Left cardiac atrium (tissue), 4 donors: ENCODE measurements at places on chromosomes 1 and 21.

DNA sequence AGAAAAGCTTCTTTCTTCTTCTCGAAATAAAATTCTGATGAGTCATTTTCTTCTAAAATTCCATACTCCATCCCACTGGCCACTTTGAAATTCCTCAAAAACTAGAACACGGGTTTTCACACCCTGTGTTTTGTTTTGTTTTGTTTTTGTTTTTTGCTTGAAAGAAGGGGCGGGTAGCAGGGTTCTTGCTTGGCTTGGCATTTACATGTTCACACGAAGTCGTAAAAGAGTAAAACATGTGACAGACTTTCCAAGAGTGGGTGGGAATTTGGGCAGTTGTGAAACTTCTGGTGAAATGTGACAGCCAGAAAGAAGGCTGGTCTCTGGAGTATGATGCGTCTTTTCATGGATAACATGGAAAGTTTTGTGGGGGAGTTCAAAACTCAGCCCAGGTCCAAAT, 47.1 kb upstream of the FMN2 start:
- DNase-seq = no peak

- no peak for DNase-seq
Measured at GRCh38 chr1:150210706-150211105, 25.2 kb downstream of the ANP32E start.

DNA sequence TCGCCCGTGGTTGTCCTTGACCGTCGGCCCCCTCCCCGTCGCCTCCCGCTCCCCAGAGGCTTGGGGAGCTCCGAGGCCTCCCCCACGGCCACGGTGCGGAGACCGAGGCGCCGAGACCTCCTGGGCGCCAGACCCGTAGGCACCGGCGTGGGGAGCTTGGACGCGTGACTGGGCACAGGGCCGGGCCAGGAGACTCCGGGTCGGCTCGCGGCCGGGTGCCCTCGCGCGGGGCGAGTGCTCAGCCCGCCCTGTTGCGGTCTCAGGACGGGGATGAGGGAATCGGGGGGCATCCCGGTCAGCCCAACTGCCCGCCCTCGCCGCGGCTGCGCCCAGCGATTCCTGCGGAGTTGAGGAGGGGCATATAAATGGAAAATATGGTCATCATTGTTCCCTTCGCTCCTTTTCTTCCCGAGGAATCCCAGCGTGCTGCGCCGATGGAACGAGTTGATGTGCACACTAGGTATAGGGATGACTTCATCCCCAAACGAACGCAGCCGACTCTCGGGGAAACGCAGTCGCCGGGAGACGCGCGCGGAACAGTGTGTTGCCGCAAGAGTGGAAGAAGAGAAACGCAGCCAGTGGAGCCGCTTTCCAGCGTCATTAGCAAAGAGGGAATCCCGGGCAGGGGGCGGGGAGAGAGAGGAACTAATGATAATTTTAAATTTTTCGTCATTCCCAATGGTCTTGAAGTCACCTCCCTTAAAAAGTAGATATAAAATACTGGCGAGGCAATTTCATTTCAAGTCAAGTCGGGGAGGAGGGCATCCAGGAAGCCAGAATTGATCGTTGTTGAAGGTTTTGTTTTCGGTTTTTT, 747 bp upstream of the ENAH start:
- peak; percentile 77 for DNase-seq

DNA sequence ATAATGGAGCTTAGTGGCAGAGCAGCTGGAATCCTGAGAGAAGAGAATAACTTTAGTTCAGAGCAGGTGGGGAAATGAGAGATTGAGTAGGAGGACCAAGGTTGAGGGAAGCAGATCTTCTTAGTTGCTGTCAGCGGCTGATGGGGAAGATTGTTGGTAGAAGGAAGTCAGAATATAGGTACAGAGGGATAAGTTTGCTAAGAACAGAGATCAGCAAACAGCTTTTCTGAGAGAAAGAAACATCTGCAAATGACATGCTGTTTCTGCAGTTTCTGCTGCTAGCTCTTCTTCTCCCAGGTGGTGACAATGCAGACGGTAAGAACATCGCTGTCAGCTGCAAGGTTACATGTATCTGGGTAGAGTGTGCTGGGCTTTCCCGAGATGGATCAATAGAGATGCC, at the start of gene CD1C:
CD1C (plus strand) TSS at position 113 of the 400 bp plus-strand sequence; CDS start at position 255, 142 bp downstream.
- no peak for DNase-seq

DNA sequence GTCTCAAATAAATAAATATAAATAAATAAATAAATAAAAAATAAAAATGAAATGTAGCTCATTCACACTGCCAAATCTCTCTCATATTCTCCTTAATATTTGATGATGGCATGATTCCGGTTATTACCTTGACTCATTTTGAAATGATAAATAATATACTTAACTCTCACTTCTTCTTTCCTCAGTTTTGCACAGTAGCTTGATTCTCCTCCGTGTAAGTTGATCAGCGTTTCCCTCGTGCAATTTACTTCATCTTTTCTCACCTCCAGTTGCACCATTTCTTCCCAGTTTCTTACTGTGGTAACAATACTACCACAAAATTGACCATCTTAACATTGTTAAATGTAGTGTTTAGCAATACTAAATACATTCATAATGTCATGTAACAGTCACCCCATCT, 111.6 kb downstream of the RIPK4 start:
- DNase-seq = no peak

GRCh38 chr1:81381881-81382280, 418.9 kb upstream of the ADGRL2 start:
- no peak for DNase-seq

DNA sequence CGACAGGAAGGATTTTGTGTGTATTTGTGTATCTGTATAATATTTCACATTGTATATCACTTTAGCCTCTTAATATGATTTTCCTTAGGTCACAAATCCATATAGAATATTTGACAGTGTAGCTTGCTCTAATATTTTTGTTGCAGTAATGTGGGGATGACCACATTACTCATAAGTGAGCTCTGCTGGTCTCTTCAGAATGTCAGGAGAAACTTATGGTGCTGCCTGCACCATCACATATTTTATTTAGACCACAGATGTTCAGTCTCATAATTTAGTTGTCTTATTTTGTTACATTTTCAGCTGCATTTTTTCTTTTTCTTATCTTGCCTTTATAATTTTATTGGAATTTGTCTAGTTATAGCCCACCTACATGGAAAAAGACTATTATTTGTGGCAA, 205.3 kb downstream of the PBX1 start:
- DNase-seq = no peak

DNA sequence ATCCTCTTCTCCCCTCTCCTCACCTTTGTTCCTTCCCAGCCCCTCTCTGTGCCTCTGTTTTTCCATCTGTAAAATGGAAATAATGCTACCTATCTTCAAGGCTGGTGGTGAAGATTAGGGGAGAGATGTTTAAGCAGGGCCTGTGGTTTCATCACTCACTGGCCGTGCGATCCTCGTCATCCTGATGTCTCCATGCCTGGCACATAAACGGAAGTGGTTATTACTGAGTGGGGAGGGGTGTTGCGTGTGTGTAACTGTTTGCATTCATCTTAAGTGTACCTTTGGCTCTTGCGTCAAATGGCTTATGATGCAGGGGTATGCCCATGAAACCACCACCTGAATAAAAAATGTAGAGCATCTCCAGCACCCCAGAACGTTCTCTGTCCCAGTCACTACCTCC, 17.2 kb upstream of the C1QA start:
- no peak for DNase-seq

DNA sequence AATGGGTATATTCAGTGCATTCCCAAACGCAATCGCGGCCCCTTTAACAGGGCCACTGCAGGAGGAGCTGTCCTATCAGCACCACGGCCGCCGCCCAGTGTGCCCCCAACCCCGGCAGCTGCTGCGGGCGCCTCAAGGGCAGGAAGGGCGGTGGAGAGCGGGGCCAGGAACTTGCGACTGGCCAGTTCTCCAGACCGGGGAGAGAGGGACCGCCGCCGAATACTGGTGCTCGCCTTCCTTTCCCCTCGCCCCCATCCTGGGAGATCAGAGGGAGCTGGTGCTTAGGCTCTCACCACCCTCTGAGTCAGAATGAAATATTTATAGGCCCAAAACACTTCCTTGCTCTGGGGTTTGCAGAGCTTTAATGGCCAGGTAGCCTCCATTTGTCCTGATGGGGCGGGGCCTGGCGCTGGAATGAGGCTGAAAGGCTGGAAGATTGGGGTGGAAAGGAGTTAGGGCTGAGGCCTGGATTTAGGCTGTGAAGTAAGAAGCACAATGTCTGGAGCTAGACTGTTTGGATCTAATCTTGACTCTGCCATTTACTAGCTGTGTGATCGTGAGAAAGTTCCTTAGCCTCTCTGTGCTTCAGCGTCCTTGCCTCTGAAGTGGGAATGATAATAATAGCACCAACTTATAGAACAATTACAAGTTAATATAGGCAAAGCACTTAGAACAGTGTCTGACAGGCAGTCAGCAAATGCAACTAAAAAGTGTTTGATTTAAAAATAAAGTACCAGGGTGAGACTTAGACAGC, 75.5 kb downstream of the NAV1 start:
- DNase-seq = peak; percentile 60
